ENCODE measurements at places on chromosomes 5 and 9. TPM values are rescaled to one million over a fixed set of nuclear protein-coding genes. Genes with fewer than 3 reads are reported as not detected.

Gene SLC31A2
- total RNA-seq, result 80.7 TPM

Gene RNF180
- total RNA-seq, result 2.9 TPM

Gene TCF7
- total RNA-seq, result 6.5 TPM

Gene MRPL50
- 14.2 TPM for total RNA-seq

Gene TNFSF8
- not detected for total RNA-seq

Gene LPAR1
- total RNA-seq, result 20.4 TPM

Gene PPIP5K2
- 50.3 TPM for total RNA-seq

Data from mammary epithelial cell (primary cell).